ENCODE measurements at places on chromosomes 3 and 15.

- no peak for DNase-seq
Measured at GRCh38 chr15:90336705-90337141, 15.4 kb upstream of the ZNF774 start.

- DNase-seq: no peak
Measured at GRCh38 chr3:148075771-148076716, 621.7 kb upstream of the AGTR1 start.

DNA sequence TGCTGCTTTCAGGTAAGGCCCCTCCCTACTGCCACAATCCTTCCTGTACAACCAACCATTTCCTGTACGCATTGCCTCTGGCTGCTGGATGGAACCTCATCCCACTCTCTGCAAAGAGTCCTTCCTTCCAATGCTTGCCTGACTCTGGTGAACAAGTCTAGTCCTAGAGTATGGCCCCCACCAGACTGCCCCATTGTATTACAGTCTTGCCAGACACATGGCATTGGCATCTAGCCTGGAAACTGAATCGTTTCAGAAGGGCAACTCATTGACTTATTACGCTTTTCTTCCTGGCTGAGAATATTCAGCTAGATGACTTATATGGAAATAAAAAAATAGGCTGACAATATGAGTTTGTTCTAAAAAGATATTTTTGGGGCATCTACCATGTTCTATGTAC lies 170.3 kb downstream of the SUCLG2 start:
- no peak for DNase-seq

GRCh38 chr3:36032180-36033047 lies 347.9 kb upstream of the STAC start:
- DNase-seq: no peak

GRCh38 chr3:24088782-24089181 lies 143.7 kb downstream of the NR1D2 start:
- DNase-seq: no peak

DNA sequence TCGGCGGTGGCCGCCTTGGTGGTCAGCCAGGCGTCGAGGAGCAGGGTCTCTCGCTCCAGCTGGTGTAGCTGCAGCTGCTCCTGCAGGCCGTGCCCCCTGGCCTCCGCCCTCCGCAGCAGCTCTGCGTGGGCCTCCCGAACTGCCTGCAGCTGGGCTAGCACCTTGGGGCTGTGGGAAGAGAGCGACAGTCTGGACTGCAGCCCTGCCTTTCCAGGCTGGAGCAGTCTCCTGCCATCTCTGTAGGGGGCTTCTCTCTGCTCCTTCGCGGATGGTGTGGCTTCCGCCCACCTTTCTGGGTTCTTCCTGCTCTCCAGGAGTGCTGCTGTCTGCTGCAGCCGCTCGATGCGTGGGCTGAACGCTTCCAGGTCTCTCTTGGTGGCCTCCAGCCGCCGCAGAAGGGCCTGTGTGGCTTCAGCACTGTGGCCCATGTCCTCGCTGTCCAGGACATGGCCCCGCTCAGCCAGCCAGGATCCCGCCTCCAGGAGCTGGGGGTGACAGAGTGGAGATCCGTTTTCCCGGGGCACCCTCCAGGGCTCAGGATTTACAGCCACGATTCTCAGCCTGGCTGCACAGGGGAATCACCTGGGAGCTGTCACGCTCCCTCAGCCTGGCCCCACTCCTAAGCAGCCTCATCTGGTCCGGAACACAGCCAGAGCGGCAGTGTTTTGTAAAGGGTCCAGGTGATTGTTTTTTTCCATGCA lies 16.8 kb downstream of the PLA2G4B start:
- DNase-seq: no peak

- DNase-seq: no peak
Measured at GRCh38 chr15:66100761-66101160, 152.8 kb downstream of the MEGF11 start.

DNA sequence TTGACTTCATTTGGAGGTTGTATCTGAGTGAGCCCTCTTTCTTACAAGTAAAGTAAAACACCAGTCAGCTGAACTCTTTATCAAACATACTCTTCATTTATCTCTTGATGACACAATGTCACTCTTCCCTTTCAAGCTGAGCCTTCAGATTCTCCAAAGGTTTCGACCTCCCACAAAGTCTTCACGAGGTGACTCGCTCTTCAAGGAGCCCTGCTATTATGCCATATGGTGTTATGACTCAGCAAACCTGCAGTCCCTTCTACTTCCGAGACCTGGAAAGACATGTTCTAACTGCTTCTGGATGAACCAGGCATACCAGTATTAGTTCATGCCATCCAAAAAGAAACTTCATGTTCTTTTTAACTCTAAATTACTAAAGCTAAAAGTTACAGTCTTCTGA lies 23.1 kb downstream of the AADAC start:
- DNase-seq: no peak

GRCh38 chr3:2921903-2922302 lies 188.3 kb downstream of the IL5RA start:
- DNase-seq: no peak

DNA sequence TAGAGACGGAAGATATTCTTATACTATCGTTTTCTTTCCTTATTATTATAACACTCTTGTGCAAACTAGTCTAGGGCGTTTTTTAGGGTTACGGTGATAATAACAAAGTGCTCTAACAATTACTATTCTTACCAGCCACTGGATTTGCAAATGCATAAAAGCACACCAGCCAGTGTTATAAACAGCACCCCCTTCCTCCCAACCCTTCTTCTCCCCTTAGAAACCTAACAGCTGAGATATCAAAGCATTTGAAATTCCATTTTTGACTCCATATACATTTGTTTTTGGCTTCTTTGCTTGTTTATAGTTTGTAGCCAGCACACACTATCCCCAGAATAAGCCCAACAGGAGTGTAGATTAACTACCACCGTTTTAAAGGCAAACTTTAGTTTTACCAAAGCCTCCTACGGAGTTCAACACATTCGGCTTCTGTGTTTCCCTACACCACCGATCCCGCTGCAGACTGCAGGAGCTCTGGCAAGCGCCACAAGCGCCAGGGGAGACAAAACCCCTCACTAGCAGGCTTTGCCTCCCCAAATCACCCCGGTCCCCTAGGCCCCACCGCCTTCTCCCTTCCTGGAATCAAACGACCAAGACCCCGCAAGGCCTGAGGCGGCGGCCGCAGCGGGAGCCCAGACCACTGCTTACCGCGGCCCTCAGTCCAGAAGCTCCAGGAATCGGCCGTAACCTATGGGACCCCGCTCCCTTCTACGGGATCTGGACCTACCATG lies 461 bp downstream of the COPB2 start:
- no peak for DNase-seq

DNA sequence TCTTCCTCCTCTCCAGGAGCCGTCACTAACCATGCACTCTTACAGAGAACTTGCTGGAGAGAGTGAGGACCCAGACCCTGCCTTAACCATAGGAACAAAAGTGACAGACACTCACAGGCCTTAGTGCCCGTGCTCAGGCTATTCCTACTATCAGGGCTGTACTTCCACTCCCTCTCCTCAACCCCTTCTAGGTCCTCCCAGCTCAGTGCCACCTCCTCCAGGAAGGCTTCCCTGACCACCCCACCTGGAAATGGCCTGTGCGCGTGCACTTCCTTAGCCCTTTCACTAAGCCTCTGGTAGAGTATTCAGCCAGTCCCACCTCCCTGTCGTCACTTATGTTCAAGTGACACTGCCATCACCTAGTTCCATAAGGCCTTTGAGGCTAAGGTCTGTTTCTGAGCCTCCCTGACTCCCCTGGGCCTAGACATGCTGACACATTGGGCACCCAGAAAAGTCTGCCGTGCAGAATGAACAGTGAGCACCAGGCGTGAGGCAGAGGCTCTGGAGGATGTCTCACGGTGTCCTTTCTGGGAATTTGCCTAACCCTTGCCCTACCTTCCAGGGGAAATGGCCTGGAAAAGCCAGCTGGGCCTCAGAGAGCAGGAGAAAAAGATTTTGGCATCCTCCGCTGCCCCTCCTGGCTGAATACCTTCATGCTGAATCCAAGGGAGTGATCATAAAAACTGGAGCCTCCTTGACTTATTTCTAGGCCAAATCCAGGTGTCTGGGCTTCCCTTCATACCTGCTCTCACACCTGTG lies 108.6 kb upstream of the SMAD3 start:
- DNase-seq: no peak

DNA sequence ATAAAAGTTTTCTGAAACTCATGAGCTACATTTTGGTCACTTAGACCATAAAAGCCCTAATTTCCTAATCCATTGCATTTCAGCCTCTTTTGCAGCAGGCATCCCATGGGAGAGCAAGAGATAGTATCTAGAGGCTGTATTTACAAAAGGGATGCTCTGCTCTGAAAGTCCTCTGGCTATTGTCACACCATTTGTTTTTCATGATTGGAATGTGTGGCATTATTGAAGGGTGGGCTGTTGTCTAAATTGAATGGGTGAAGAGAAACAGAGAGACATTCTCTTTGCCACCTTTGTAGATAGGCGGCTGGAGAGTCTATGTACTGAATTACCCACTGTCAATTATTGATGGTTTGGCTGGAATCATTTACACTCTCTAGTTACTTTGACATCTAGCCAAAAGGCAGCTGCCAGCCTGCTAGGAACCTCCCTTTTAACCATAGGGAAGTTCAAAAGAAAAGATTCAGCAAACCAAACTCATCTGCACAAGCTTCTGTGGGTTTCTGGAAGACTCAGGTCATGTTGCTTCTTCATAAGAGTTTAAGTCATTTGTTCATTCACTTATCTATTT lies 89.8 kb upstream of the RARB start:
- DNase-seq: no peak

DNA sequence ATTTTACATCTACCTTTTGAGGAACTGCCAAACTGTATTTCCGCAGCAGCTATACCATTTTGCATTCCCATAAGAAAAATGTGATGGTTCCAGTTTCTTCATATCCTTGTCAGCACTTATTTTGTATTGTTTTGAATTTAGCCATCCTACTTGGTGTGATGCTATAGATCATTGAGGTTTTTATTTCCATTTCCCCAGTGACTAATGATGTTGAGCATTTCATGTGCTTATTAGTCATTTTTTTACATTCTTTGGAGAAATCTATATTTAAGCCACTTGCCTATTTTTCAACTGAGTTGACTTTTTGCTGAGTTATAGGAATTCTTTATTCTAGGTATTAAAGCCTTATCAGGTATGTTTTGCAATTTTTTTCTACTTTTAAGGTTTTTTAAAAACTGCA lies 347.6 kb upstream of the RARB start:
- no peak for DNase-seq

DNA sequence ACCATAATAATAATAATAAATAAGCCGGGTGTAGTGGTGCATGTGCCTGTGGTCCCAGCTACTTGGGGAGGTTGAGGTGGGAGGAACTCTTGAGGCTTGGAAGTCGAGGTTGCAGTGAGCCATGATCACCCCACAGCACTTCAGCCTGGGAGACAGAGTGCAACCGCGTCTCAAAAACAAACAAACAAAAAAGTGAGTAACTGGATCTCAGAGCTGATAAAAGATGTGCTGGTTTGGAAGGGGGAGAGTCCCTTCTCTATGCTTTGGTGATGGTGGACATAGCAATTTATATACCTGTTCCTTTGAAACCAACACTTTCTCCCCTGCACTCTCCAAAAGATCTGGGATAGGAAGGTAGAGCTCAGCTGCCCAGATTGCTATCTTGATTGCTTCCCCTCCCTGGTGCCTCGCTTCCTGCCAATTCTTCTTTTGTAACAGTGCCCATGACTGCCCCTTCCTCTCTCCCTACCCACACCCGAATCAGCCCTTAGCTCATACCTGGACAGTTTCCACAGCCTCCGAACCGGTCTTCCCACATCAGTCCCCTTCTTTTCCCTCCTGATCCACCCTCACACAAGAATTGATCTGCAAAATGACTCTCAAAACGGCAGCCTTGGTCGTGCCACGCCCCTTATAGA lies 55.1 kb upstream of the UBE2E1 start:
- no peak for DNase-seq

- no peak for DNase-seq
Measured at GRCh38 chr3:140467104-140467577, 210.7 kb upstream of the TRIM42 start.

DNA sequence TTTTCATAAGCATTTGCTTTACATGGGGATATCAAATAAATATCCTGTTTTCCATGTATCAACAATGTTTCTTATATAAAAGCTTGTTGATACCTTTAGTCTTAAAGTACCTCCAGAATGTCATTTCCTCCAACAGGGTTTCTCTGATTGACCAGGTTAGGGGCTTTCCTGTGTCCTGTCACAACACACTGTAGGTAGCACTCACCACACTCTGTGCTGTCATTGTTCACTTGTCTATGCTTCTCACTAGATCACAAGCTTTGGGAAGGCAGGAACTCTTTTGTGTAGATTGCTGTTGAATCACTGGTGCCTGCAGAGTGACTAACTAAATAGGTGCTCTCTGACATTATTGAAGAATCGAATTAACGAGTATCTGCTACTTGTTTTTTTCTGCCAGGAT lies 49.8 kb downstream of the USP50 start:
- no peak for DNase-seq

DNA sequence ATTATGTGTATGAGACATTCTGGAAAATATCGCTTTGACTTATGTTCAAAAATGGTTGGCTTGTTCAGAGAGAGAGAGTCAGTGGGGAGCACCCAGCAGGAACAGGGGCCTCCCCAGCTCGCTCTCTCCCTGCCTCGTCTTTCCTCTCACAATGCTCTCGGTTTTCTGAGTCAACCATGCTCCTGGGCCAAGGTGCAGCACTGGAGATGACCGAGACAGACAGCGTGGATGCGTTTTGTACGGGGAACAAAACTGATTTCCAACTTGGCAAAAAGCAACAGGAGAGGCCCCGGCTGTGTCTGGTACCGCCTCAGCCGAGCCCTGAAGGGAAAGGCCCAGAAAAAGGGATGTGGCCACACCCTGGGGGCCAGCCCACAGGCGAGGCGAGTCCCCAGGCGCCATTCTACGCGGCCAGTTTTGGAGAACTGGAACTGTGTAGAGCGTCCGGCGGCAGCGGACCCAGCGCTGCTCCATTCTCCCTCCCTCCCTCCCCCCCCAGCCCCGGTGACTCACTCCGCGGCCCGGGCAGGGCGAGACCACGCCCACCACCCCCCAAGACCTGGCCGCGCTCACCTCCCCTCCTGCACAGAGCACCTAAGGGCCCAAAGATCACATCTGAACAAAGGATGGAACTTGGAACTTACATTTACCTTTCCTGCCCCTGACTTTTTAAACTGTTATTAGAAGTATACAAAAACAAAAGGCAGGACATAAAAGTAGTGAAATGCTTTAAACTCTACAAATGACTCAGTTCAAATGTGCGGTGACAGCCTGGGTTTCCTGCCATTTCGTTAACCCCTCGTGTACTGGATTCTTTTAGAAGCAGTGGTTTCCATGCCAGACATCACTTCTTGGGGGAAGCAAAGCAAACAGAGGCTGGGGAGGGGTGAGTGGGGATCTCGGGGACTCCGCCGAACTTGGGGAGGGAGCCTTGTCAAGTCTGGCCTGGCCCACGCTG lies 12.7 kb downstream of the ATP10A start:
- no peak for DNase-seq

- no peak for DNase-seq
Measured at GRCh38 chr3:18766974-18767373, 341.8 kb upstream of the SATB1 start.

GRCh38 chr3:194103505-194103904 lies 32.4 kb upstream of the HES1 start:
- DNase-seq: no peak

Data from left lobe of liver (tissue), 2 donors.